Esophagus squamous epithelium (tissue), 5 donors: ENCODE measurements at places on chromosomes 1 and 21. TPM values are rescaled to one million over a fixed set of nuclear protein-coding genes. Genes with fewer than 3 reads are reported as not detected.

- H3K27me3 ChIP-seq = no peaks in the 10 kb centered on the region
- no peak overlapping the region for H3K4me3 ChIP-seq
- no peaks in the 10 kb centered on the region for H3K4me1 ChIP-seq
- no peak overlapping the region for H3K27ac ChIP-seq
These were observed 364.0 kb downstream of the CAMTA1 start for GRCh38 chr1:7149080-7149838.

GRCh38 chr21:34363733-34364132 is at the start of gene KCNE2:
TSS of gene KCNE2 (plus strand) at chr21:34364006. CDS start at chr21:34370479, 6,473 bp downstream.
- DNase-seq = no peak
- H3K27me3 ChIP-seq = no peaks in the 10 kb centered on the region
- H3K4me3 ChIP-seq = no peak within 1 kb of the TSS
- no peak within 1 kb of the TSS for H3K27ac ChIP-seq
- no peaks in the 10 kb centered on the region for H3K36me3 ChIP-seq

DNA sequence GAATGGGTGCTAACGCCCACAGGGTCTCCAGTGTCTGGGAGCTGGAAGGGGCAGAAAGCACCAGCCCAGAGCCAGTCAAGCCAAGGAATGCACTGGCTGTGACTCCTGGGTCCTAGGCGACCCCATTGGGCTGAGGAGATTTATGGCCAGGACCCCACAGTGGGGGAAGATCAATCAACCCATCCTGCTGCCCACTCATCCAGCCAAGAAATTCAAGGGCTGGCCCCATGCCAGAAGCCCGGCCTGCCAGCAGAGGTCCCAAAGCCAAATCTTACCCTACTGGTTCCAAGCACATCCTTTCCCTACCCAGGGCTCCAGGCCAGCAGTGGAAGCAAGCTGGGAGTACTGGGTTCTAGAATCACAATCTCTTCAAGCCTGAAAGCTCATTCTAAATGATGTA is 6.8 kb upstream of the PDZK1IP1 start:
- H3K36me3 ChIP-seq = no peaks in the 10 kb centered on the region
- H3K4me1 ChIP-seq = peaks cover 16% of the 10 kb centered on the region
- no peak for DNase-seq
- H3K27ac ChIP-seq = no peak overlapping the region

GRCh38 chr1:155008015-155008941 is 5.7 kb downstream of the ZBTB7B start:
- H3K27ac ChIP-seq = peak overlapping the region; percentile 97
- no peaks in the 10 kb centered on the region for H3K27me3 ChIP-seq
- H3K36me3 ChIP-seq = peaks cover 23% of the 10 kb centered on the region
- H3K4me1 ChIP-seq = peaks cover 98% of the 10 kb centered on the region
- peak overlapping the region; percentile 96 for H3K4me3 ChIP-seq

DNA sequence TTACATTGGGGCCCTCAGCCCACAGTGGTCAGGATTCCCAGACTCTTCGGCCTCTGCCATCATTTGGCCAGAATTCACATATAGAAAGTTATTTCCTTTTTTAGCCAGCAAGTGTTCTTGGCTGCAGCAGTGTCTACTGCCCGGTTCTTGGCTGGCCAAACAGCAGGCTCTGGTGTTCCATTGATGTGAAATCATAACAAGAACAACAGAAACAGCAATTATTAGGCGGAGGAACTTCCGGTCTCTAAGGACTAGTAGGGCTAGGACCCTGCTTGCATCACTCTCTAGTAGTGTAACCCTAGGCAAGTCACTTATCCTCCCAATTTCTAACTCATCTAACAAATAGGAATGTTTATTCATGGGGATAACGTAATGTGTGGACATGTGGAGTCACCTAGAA is 8.7 kb upstream of the GJA5 start:
- H3K27ac ChIP-seq = peak overlapping the region; percentile 54
- no peak overlapping the region for H3K4me3 ChIP-seq
- no peaks in the 10 kb centered on the region for H3K36me3 ChIP-seq
- H3K4me1 ChIP-seq = no peaks in the 10 kb centered on the region

- H3K27me3 ChIP-seq = no peaks in the 10 kb centered on the region
- no peak for DNase-seq
- H3K4me3 ChIP-seq = no peak overlapping the region
- H3K27ac ChIP-seq = no peak overlapping the region
These were observed 1141.3 kb downstream of the BRINP3 start for GRCh38 chr1:189336115-189337100.

GRCh38 chr21:23574932-23575331 is 2032.3 kb downstream of the MRPL39 start:
- H3K36me3 ChIP-seq = no peaks in the 10 kb centered on the region
- no peak for DNase-seq
- H3K27me3 ChIP-seq = no peaks in the 10 kb centered on the region
- no peaks in the 10 kb centered on the region for H3K4me1 ChIP-seq

DNA sequence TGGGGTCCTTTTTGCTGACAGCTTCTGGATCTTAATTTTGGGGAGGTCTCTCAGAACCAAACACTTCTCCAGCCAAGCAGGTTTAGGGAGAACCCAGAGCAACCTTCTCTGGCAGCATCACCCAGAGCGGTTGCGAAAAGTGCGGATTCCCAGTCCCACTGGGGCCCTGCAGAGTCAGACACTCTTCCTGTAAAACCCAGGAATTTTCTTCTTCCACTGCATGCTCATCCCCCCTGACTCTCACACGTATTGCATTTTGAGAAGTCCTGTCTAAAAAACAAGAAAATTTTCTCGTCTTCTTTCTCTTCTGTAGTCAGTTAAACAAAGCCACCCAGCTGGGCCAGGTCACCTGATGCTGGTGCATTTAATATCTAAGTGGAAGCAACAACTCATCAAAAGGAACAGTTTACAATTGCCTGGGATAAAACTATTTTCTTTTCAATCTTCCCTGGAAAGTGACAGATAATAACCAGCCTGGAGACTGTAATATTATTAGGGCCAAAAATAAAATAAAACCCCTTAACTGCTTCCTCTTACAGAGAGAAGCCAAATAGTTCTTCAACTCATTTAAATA is 156.0 kb downstream of the IGSF21 start:
- DNase-seq = no peak
- H3K27me3 ChIP-seq = peaks cover 51% of the 10 kb centered on the region
- no peak overlapping the region for H3K4me3 ChIP-seq
- no peaks in the 10 kb centered on the region for H3K36me3 ChIP-seq
- no peaks in the 10 kb centered on the region for H3K4me1 ChIP-seq

- no peak for DNase-seq
- no peaks in the 10 kb centered on the region for H3K36me3 ChIP-seq
- no peaks in the 10 kb centered on the region for H3K4me1 ChIP-seq
- H3K4me3 ChIP-seq = no peak overlapping the region
- no peak overlapping the region for H3K27ac ChIP-seq
These were observed 24.9 kb upstream of the MAP10 start for GRCh38 chr1:232780354-232780753.

The PADI4 gene
- total RNA-seq = not detected

The LYSMD1 gene
- total RNA-seq = 4.6 TPM

The MECR gene
- total RNA-seq = 15.0 TPM

The HOOK1 gene
- 13.7 TPM for total RNA-seq

The GPR25 gene
- not detected for total RNA-seq
